ENCODE measurements at places on chromosomes 6 and 20.

DNA sequence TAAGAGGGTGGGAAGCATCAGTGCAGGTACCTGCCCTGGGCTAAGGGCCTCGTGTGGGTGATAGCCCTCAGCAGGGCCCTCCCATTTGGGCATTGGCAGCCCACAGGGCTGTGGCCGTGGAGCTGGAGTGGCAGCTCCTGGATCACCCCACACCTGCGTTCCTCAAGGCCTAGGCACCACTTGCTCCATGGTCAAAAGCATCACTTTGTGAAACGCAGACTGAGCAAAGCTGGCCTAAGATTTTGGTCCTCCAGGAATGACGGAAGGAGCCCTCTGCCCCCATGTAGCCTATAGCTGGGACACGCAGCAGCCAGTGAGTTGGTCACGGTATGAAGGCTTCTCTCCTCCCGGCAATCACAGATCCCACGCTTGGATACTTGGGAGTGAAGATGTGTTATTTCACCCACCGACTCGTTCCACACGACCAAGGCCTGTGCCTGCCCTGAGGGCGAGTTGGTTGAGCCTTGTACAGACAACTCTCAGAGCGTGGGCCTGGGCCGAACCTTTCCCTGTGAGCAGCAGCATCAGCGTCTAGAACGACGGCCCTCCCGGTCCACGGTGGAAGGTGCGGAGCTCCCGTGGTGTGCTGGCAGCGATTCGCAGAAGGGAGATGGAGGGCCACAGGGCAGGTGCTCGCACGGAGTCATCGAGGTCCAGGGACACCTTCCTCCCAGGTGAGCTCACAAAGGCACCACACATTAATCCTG is 39.7 kb downstream of the THBS2 start:
- H3K27ac ChIP-seq: no peak overlapping the region
- H3K36me3 ChIP-seq: no peaks in the 10 kb centered on the region
- no peak overlapping the region for H3K4me3 ChIP-seq
- no peaks in the 10 kb centered on the region for H3K27me3 ChIP-seq
- no peak for DNase-seq
- no peaks in the 10 kb centered on the region for H3K4me1 ChIP-seq

- H3K27ac ChIP-seq: no peak overlapping the region
- DNase-seq: no peak
- H3K27me3 ChIP-seq: no peaks in the 10 kb centered on the region
- H3K36me3 ChIP-seq: no peaks in the 10 kb centered on the region
- H3K4me3 ChIP-seq: no peak overlapping the region
These were observed 359.3 kb downstream of the TAF4 start for GRCh38 chr20:61706259-61706961.

GRCh38 chr6:33978412-33979150 is 167.3 kb downstream of the GRM4 start:
- peaks cover 3% of the 10 kb centered on the region for H3K4me1 ChIP-seq
- no peak overlapping the region for H3K4me3 ChIP-seq
- H3K27ac ChIP-seq: no peak overlapping the region
- DNase-seq: no peak
- H3K27me3 ChIP-seq: peaks cover 9% of the 10 kb centered on the region

DNA sequence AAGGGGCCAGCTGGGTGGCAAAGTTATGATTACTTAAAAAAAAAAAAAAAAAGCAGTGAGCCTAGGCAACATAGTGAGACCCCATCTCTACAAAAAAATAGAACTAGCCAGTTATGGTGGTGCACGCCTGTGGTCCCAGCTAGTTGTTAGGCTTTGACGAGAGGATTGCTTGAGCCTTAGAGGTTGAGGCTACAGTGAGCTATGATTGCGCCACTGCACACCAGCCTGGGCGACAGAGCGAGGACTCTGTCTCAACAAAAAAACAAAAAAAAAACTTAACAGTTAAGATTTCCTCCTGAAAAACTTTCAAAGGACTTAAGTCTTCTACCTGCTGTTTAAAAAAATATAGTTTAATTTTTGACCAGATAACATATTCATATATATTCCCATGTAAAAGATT is 2.4 kb downstream of the GTSF1L start:
- H3K27me3 ChIP-seq: no peaks in the 10 kb centered on the region
- H3K4me3 ChIP-seq: no peak overlapping the region
- no peak for DNase-seq
- H3K27ac ChIP-seq: no peak overlapping the region
- peaks cover 7% of the 10 kb centered on the region for H3K4me1 ChIP-seq

- peaks cover 22% of the 10 kb centered on the region for H3K4me1 ChIP-seq
- no peaks in the 10 kb centered on the region for H3K36me3 ChIP-seq
- no peak overlapping the region for H3K4me3 ChIP-seq
- no peak overlapping the region for H3K27ac ChIP-seq
- DNase-seq: no peak
These were observed 5.4 kb downstream of the ADA start for GRCh38 chr20:44646023-44646640.

DNA sequence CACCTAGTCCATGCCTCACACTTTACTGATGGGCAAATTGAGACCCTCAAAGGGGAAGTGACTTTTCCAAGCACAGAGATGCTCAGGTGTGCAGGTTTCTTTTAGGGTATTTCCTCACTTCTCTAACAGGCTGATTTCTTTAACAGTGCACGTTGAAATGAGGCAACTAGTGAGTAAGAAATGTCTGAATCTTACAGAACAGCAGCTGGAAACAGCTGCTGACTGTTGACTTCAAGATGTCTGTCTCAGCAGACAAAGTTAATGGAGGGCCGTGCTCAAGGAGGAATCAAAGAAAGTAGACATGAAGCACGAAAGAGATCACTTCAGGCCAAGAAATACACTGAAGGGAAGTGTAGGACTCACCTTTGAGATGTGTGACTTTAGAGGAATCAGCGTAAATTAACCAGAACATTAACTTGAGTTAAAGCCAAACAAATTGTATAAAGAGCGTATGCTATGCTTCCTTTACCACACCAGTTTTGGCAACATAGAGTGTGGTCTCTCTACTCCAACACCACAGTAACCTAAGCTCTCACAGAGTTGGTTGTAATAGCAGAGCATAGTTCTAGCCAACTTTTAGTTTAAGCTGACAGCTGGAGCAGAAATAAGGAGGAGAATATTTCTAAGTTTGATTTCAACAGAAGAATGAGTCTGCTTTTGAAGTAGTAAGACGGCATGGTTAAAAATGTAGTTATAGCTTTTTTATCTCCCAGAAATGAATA is 60.9 kb downstream of the SAMD3 start:
- no peaks in the 10 kb centered on the region for H3K27me3 ChIP-seq
- no peaks in the 10 kb centered on the region for H3K36me3 ChIP-seq
- no peak for DNase-seq
- H3K4me3 ChIP-seq: no peak overlapping the region
- no peak overlapping the region for H3K27ac ChIP-seq
- H3K4me1 ChIP-seq: no peaks in the 10 kb centered on the region

DNA sequence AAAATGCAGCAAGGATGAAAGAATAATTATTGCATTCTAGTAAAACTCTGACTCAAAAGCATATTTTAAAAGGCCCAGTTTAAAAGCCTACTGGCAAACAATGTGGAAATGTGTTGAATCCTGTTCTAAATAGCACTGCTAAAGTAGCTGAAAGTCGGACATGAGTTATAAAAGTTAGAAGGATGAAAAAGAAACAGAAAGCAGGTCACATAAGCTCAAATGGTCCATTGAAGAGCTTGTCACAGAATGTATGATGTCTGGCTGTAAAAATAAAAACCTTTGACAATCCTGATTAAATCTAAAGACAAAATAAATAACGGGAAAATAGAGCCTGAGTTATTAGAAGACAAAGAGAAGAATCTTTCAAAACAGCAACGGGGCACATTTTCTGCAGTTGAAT is 218.6 kb upstream of the UFL1 start:
- H3K4me3 ChIP-seq: no peak overlapping the region
- no peak for DNase-seq
- no peaks in the 10 kb centered on the region for H3K4me1 ChIP-seq

GRCh38 chr6:157058574-157058973 is 264.7 kb downstream of the TMEM242 start:
- H3K36me3 ChIP-seq: no peaks in the 10 kb centered on the region
- H3K27me3 ChIP-seq: no peaks in the 10 kb centered on the region
- no peak for DNase-seq
- H3K4me1 ChIP-seq: no peaks in the 10 kb centered on the region

DNA sequence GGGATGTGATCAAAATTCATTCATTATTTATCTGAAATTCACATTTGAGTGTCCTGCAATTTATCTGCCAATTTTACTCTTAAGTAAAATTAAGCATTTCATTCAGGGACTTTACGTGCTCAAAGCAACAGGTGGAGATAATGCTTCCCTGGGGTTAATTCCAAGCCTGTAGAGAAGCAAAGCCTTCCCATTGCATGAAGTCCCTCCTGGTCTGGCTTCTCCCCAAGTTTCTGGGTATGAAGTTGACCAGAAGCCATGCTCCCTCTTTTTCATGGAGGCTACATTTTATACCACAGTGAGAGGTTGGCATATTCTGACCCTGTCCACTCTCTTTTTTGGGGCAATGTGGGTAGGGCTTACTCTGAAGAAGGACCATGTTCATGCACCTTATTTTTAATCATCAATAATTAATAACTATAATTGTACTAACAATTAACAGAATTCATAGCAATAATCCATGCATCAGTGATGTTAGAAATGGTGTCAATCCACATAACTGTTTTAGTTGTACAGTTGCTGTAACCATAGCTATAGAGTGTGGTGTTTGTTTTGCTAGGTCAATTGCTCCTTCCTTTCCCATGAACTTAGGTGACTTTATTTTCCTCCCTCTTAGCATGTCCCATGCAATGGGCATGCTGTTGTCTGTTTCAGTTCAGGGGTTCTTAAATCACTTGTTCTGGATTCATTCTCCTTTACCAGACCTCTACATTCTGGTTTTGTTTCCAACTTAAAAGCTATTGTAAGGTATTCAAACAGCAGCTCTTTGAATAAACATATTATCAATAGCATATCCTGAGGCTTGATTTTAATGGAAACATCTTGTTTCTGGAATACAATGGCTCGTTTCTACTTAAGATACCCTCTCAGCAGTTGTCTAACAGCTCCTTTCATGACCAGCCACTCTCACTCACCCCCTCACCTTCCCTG is 1.5 kb downstream of the LAMA4 start:
- H3K27me3 ChIP-seq: peaks cover 3% of the 10 kb centered on the region
- H3K4me3 ChIP-seq: no peak overlapping the region
- no peak overlapping the region for H3K27ac ChIP-seq
- H3K4me1 ChIP-seq: 0 out of 2 replicates have a peak, but pooled peaks cover 1% of the 10 kb centered on the region
- DNase-seq: no peak
- H3K36me3 ChIP-seq: no peaks in the 10 kb centered on the region

GRCh38 chr6:3209114-3210023 is 18.1 kb downstream of the TUBB2B start:
- DNase-seq: no peak
- H3K36me3 ChIP-seq: no peaks in the 10 kb centered on the region
- H3K4me1 ChIP-seq: peaks cover 3% of the 10 kb centered on the region
- no peak overlapping the region for H3K27ac ChIP-seq

GRCh38 chr6:89566930-89567629 is 71.5 kb downstream of the LYRM2 start:
- H3K36me3 ChIP-seq: no peaks in the 10 kb centered on the region
- no peak overlapping the region for H3K4me3 ChIP-seq
- no peak overlapping the region for H3K27ac ChIP-seq
- no peak for DNase-seq

GRCh38 chr20:46468508-46468907 is 44.9 kb downstream of the ZNF334 start:
- H3K36me3 ChIP-seq: no peaks in the 10 kb centered on the region
- no peak overlapping the region for H3K4me3 ChIP-seq

- H3K27ac ChIP-seq: no peak overlapping the region
- H3K27me3 ChIP-seq: no peaks in the 10 kb centered on the region
- no peaks in the 10 kb centered on the region for H3K4me1 ChIP-seq
- no peak for DNase-seq
- H3K4me3 ChIP-seq: no peak overlapping the region
These were observed 47.1 kb downstream of the SLC26A8 start for GRCh38 chr6:35977308-35977707.

- no peak overlapping the region for H3K4me3 ChIP-seq
- no peak overlapping the region for H3K27ac ChIP-seq
- H3K4me1 ChIP-seq: no peaks in the 10 kb centered on the region
These were observed 919.6 kb upstream of the MAP3K7 start for GRCh38 chr6:91506509-91506908.

DNA sequence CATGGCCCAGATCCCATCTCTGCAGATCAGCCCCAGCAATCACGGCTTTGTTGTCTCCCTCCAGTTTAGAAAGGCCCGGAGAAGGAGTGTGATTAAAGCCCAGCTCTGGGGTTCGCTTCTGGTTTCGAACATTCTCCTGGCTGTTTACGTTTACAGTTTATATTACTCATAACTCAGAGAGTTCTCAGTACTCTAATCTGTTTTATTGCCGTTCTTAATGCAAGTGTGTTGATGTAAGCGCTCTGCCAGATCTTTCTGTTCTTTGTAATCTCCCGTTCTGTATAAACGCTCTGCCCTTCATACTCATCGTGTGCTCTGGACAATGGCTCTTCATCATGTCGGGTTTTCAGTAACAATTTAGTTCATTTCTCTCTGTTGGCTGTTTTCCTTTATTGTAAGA is 118.0 kb upstream of the PRND start:
- no peak overlapping the region for H3K4me3 ChIP-seq
- H3K4me1 ChIP-seq: no peaks in the 10 kb centered on the region
- no peaks in the 10 kb centered on the region for H3K27me3 ChIP-seq
- H3K36me3 ChIP-seq: no peaks in the 10 kb centered on the region

DNA sequence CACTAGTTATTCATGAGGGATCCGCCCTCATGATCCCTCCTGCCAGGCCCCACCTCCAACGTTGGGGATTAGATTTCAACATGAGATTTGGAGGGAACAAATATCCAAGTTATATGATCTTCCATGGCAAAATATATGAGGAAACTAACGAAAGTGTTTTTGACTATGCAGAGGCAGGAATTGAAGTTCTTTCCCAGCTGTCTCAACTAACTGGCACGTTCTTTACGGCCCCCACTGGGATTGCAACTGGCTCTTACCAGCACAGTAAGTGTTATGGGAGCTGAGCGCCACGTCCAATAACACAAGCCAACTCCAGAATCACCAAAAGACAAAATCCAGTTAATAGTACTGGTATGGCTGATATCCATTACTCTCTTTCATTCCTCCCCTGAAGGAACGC is 66.6 kb downstream of the ECT2L start:
- DNase-seq: no peak
- H3K27ac ChIP-seq: no peak overlapping the region
- H3K36me3 ChIP-seq: no peaks in the 10 kb centered on the region
- no peak overlapping the region for H3K4me3 ChIP-seq
- no peaks in the 10 kb centered on the region for H3K27me3 ChIP-seq
- H3K4me1 ChIP-seq: no peaks in the 10 kb centered on the region

DNA sequence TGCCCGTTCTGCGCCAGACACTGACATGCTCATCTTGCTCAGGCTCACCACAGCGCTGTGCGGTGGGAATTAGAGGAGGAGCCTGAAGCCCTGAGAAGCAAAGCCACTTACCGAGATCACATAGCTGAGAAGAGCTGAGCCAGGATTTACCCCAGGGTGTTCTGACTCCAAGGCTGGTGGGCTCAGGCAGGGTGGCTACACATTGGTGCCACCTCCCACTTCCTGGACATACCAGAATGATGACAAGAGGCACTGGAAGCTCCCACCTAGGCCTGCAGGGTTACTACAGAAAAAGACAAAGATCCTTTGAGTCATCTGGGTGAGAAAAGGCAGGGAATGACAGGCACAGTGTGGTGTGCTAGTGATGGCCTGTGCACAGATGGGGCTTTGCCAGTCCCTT is 24.4 kb upstream of the FKBP1A start:
- no peak for DNase-seq
- no peaks in the 10 kb centered on the region for H3K27me3 ChIP-seq
- H3K4me3 ChIP-seq: no peak overlapping the region
- no peaks in the 10 kb centered on the region for H3K4me1 ChIP-seq
- H3K36me3 ChIP-seq: no peaks in the 10 kb centered on the region
- no peak overlapping the region for H3K27ac ChIP-seq

- peaks cover 2% of the 10 kb centered on the region for H3K4me1 ChIP-seq
- H3K36me3 ChIP-seq: no peaks in the 10 kb centered on the region
- no peak overlapping the region for H3K4me3 ChIP-seq
- no peaks in the 10 kb centered on the region for H3K27me3 ChIP-seq
- no peak overlapping the region for H3K27ac ChIP-seq
These were observed 140.4 kb downstream of the F13A1 start for GRCh38 chr6:6179858-6180623.

All from iPS DF 6.9 (cell line).